ENCODE measurements at places on chromosomes 11 and 22.

DNA sequence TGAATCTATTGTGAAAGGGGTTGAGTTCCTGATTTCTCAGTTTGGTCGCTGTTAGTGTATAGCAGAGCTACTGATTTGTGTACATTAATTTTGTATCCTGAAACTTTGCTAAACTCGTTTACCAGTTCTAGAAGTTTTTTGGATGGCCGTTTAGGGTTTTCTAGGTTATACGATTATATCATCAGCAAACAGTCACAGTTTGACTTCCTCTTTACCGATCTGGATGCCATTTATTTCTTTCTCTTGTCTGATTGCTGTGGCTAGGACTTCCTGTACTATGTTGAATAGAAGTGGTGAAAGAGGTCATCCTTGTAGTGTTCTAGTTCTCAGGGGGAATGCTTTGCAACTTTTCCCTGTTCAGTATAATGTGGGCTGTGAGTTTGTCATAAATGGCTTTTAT, 24.6 kb upstream of the OOSP4B start:
- DNase-seq = no peak

GRCh38 chr22:41036924-41037323, 55.5 kb upstream of the EP300 start:
- no peak for DNase-seq

DNA sequence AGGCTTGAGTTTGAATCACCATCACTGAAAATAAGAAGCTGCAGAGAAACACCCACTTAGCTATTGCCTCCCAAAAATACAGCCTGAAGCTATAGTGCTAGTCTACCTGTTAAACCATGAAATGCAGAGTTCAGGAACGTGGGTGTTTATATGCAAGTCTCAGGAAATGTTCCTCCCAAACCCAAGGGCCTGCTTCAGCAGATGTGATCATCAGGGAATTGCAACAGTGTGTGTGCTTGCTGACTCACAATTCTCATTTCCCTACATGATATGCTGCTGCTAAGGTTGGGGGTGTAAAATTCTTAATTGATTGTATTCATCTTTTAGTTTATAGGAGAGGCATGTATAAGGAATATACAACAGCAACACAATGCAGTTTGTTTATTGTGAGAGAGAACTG, 49.6 kb downstream of the NUP98 start:
- no peak for DNase-seq

- peak; percentile 74 for DNase-seq
These were observed 62.8 kb downstream of the BCR start for GRCh38 chr22:23243006-23243573.

DNA sequence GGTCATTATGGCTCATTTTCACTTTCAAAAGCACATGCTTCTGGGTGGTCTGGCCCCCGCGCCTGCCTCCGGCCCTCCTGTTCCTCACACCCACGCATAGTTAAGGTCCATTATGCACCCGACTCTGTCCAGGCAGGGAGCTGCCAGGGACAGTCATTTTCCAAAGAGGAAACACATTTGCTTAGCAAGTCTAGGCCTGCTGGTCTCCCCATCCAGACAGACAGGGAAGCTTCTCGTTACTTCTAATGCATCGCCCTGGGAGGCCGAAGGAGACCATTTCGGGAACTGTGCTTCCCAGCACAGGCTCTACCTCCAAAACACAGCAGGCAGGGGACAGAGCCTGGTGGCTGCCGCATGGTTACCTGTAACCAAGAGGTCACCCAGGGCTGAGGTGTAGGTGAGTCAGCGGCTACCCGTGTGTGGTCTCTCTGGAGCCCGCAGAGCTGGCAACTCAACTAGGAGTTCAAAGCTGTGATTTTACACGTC, 87.1 kb upstream of the SHANK2 start:
- no peak for DNase-seq

GRCh38 chr22:37999640-38000272, 15.4 kb upstream of the SOX10 start:
- peak; percentile 9 for DNase-seq
